ENCODE measurements at places on chromosomes 2 and 18. TPM values are rescaled to one million over a fixed set of nuclear protein-coding genes. Genes with fewer than 3 reads are reported as not detected.

- no peaks in the 10 kb centered on the region for H3K27me3 ChIP-seq
- DNase-seq: peak; percentile 39
- no peak overlapping the region for H3K4me3 ChIP-seq
- no peak overlapping the region for H3K27ac ChIP-seq
- no peaks in the 10 kb centered on the region for H3K36me3 ChIP-seq
These were observed 67.0 kb downstream of the ZNF521 start for GRCh38 chr18:25284861-25285550.

GRCh38 chr18:11809895-11810294, 41.3 kb upstream of the CHMP1B start:
- DNase-seq: no peak
- no peaks in the 10 kb centered on the region for H3K4me1 ChIP-seq
- H3K27ac ChIP-seq: no peak overlapping the region
- H3K27me3 ChIP-seq: no peaks in the 10 kb centered on the region

- peaks cover 5% of the 10 kb centered on the region for H3K4me1 ChIP-seq
- H3K27ac ChIP-seq: peak overlapping the region; percentile 47
- H3K27me3 ChIP-seq: no peaks in the 10 kb centered on the region
- no peak overlapping the region for H3K4me3 ChIP-seq
- DNase-seq: no peak
- peaks cover 20% of the 10 kb centered on the region for H3K36me3 ChIP-seq
These were observed 28.2 kb upstream of the NARS1 start for GRCh38 chr18:57649556-57650500.

DNA sequence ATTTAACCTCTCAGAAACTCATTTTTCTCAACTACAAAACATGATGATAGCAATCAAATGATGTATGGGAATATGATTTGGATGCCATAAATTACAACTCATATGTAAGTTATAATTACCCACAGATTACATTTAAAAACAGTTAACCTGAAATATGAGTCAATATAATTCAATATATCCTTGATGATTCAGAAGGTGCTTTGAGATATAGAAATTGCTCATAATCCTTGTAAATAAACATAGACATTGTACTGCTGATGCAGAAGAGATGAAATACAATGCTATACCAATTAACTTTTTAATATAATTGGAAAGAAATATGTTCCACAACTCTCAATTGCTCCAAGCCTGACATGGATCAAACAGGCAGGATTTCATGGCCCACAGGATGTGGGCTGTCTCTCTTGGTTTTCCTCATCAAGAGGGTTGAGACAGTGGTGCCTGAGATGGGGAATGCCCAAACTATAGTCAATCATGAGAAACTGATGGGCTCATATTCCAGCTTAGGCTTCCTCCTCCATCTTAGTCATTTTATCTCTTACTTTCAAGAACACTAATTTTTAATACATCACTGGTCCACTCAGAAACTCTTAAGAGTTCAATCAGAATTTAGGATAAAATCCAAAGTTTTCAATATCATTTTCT, 49.4 kb downstream of the NCKAP5 start:
- no peak overlapping the region for H3K27ac ChIP-seq
- DNase-seq: no peak
- H3K4me1 ChIP-seq: no peaks in the 10 kb centered on the region
- H3K27me3 ChIP-seq: no peaks in the 10 kb centered on the region
- no peak overlapping the region for H3K4me3 ChIP-seq

GRCh38 chr2:219445220-219445640, 10.6 kb downstream of the SPEG start:
- no peak overlapping the region for H3K4me3 ChIP-seq
- H3K36me3 ChIP-seq: peaks cover 6% of the 10 kb centered on the region
- peaks cover 9% of the 10 kb centered on the region for H3K4me1 ChIP-seq
- H3K27me3 ChIP-seq: peaks cover 9% of the 10 kb centered on the region

Gene NT5C1B
- total RNA-seq: not detected

DNA sequence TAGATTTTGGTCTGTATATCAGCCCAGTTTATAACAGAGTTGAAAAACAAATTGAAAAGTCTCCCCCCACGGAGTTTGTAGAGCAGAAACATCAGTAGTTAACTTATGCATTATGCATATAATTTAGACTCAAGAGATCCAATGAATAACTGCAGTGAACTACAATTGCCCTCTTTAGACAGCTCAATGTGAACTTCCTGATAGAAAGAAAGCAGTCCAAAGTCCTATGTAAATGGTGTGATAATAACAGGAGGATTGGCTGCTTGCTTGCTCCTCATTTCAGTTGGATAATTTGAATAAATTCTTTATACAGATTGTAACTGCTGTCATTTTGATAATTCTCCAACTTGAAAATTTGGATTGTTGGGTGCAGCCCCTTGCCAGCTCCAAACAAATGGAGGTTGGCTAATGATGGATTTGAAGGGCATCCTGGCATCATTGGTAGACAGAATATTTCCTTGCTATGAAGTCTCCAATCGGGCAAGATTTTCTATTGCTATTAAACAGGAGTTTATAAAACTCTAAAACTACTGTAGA, 297.1 kb downstream of the ASXL3 start:
- no peaks in the 10 kb centered on the region for H3K4me1 ChIP-seq
- H3K27me3 ChIP-seq: no peaks in the 10 kb centered on the region
- H3K36me3 ChIP-seq: no peaks in the 10 kb centered on the region
- DNase-seq: no peak
- no peak overlapping the region for H3K27ac ChIP-seq
- no peak overlapping the region for H3K4me3 ChIP-seq

DNA sequence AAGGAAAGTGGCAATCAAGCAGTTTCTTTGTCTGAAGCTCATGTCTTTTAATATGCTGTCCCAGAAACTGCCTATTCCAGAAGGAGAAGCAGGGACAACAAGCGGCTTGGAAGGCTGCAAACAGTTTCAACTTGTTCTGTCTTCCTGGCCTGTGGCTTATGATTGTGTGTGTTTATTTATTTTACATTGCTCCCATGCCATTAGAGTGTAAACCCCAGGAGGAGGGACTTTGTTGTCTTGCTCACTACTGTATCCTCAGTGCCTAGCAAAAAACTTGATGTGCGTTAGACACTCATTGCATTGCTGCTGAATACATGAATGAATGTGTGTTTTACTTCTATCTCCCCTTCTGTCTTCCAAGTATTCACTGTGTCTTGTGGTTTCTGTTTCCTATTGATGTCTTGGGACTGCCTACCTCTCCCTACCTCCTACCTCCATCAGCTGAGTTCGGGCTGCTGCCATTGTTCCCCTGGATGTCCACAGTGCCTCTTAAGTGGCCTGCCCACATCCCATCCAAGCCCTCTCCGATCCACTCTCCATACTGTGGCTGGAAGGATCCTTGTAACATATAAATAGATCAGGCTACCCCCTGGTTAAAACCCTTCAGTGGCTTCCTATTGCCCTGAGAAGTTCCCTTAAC, 261.4 kb downstream of the DYSF start:
- no peak overlapping the region for H3K27ac ChIP-seq
- H3K27me3 ChIP-seq: no peaks in the 10 kb centered on the region
- H3K4me1 ChIP-seq: no peaks in the 10 kb centered on the region
- no peak overlapping the region for H3K4me3 ChIP-seq

- DNase-seq: no peak
- no peaks in the 10 kb centered on the region for H3K27me3 ChIP-seq
- H3K4me1 ChIP-seq: no peaks in the 10 kb centered on the region
These were observed 103.6 kb upstream of the WDR75 start for GRCh38 chr2:189337656-189338055.

Gene FAM237A
- not detected for total RNA-seq

GRCh38 chr18:12659904-12660605, 2.1 kb upstream of the SPIRE1 start:
- peak; percentile 82 for DNase-seq
- H3K36me3 ChIP-seq: no peaks in the 10 kb centered on the region
- peaks cover 2% of the 10 kb centered on the region for H3K4me1 ChIP-seq
- H3K27ac ChIP-seq: no peak overlapping the region
- no peak overlapping the region for H3K4me3 ChIP-seq

Gene DNAJC5G
- total RNA-seq: not detected

GRCh38 chr18:10524507-10525370, 1.1 kb upstream of the NAPG start:
- no peaks in the 10 kb centered on the region for H3K27me3 ChIP-seq
- H3K36me3 ChIP-seq: no peaks in the 10 kb centered on the region
- H3K4me3 ChIP-seq: no peak overlapping the region
- DNase-seq: no peak
- no peak overlapping the region for H3K27ac ChIP-seq

Gene MFSD2B
- total RNA-seq: 2.3 TPM

GRCh38 chr18:42275138-42275535, 320.1 kb downstream of the PIK3C3 start:
- no peaks in the 10 kb centered on the region for H3K27me3 ChIP-seq
- no peak overlapping the region for H3K27ac ChIP-seq
- no peak overlapping the region for H3K4me3 ChIP-seq
- H3K4me1 ChIP-seq: no peaks in the 10 kb centered on the region

Gene DSG1
- not detected for total RNA-seq

Gene ARHGAP25
- total RNA-seq: 17.1 TPM

- H3K36me3 ChIP-seq: peaks cover 5% of the 10 kb centered on the region
- no peaks in the 10 kb centered on the region for H3K4me1 ChIP-seq
- no peaks in the 10 kb centered on the region for H3K27me3 ChIP-seq
- DNase-seq: no peak
These were observed 14.2 kb downstream of the NIFK start for GRCh38 chr2:121722479-121722878.

DNA sequence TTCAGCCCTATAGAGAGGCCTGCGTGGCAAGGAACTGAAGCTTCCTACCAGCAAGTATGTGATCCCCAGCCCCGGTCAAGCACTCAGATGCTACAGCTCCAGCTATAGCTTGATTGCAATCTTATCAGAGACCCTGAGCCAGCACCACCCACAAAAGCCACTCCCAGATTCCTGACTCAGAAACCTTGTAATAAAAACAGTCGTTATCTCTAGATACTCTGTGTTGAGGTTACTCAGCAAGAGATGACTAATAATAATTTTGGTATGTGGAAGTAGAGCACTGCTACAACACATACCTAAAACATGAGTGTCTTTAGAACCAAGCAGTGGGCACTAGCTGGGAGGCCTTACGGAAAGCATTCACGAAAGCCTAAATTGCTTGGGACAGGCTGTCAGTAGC, 216.9 kb downstream of the UXS1 start:
- no peak overlapping the region for H3K4me3 ChIP-seq
- no peaks in the 10 kb centered on the region for H3K36me3 ChIP-seq
- no peaks in the 10 kb centered on the region for H3K27me3 ChIP-seq
- no peak for DNase-seq
- no peak overlapping the region for H3K27ac ChIP-seq

DNA sequence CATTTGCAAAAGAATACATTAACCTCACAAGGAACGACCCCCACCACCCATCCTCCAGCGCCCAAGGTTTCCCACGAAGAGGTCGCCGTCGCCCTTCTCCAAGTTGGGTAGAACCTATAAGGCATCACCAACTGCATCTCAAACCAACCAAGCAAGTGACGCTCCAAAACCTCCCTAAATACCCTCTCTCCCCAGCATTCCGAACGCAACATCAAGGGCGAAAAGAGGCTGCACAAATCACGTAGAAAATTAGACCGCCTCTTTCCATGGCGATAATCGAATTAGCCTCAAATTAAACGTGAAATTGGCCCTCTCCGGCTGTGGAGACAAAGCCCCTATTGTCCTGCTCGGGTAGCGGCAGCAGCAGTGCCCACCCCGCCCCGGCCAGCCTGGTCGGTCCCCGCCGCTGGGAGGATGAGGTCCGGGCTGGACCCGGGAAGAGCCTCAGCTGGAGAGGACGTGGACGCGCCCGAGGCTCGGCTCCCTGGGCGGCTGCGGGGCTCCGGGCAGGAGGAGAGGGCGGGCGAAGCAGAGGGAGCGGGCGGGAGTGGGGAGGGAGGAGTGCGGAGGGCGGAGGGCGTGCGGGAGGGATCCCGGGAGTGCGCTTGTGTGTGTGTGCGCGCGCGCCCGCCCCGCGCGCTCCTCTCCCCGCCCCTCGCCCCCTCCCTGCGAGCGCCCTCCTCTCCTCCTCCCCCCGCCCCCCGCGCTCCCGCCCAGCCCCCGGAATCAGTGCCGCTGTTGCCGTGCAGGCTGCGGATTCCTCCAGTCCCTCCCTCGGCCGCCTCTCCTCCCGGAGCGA, at the start of gene SPTBN1:
SPTBN1 (plus strand) TSS at position 765 of the 799 bp plus-strand sequence. CDS start 70,092 bp downstream, outside the sequence.
- peaks cover 7% of the 10 kb centered on the region for H3K36me3 ChIP-seq
- H3K27me3 ChIP-seq: no peaks in the 10 kb centered on the region
- no peaks in the 10 kb centered on the region for H3K4me1 ChIP-seq
- H3K27ac ChIP-seq: peak within 1 kb of the TSS; percentile 94
- H3K4me3 ChIP-seq: peak within 1 kb of the TSS; percentile 81
- peak; percentile 99 for DNase-seq

DNA sequence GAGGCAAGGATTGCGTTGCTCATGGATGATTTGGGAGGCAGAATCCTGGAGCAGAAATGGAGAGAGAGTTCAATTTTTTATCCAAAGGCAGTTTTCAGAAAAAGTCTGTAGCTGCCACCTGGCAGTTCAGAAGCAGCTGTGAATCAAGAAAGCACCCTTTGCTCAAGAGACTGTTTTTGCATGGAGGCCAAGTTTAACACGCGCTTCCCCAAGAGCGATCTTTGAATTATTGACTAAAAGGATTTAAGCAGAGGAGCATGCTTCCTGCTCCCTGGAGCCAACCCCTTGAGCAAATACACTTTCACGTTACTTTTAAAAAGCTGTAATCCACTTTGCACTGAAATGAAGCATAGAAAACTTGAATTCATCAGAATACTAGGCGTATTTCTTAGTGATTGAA, 252.4 kb downstream of the RNF144A start:
- H3K4me3 ChIP-seq: no peak overlapping the region
- no peak overlapping the region for H3K27ac ChIP-seq
- H3K36me3 ChIP-seq: no peaks in the 10 kb centered on the region
- DNase-seq: peak; percentile 14

Gene EFR3B
- total RNA-seq: 5.6 TPM

Gene TUBB8B
- not detected for total RNA-seq

GRCh38 chr2:130836501-130837174, at the start of gene ARHGEF4:
TSS of gene ARHGEF4 (plus strand) at chr2:130836914. CDS start at chr2:130836954, 40 bp downstream.
- H3K4me3 ChIP-seq: no peak within 1 kb of the TSS
- DNase-seq: no peak
- H3K36me3 ChIP-seq: no peaks in the 10 kb centered on the region
- H3K4me1 ChIP-seq: no peaks in the 10 kb centered on the region
- peaks cover 31% of the 10 kb centered on the region for H3K27me3 ChIP-seq

GRCh38 chr2:130819608-130820278, 17.0 kb upstream of the ARHGEF4 start:
- no peak overlapping the region for H3K27ac ChIP-seq
- peaks cover 17% of the 10 kb centered on the region for H3K4me1 ChIP-seq
- DNase-seq: peak; percentile 68
- H3K4me3 ChIP-seq: no peak overlapping the region
- no peaks in the 10 kb centered on the region for H3K27me3 ChIP-seq
- H3K36me3 ChIP-seq: no peaks in the 10 kb centered on the region

DNA sequence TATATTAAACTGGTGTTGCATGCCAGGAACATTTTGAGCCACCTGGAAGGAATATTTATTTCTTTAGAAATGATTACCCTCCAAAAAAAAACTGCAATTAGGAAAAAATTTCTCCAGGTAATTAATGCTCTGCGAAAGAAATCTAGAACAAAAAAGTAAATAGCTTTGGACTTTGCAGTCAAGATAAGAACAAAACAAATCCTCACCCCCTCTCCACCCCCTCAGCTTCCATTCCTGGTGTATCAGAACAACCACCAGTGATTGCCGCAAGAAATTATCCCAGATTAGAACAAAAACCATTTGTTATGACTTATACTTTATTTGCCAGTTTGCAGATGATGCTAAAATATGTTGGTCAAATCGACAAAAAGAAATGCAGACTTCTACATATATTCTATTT, 17.0 kb upstream of the TCF7L1 start:
- no peak overlapping the region for H3K4me3 ChIP-seq
- H3K27ac ChIP-seq: no peak overlapping the region
- H3K4me1 ChIP-seq: no peaks in the 10 kb centered on the region
- H3K27me3 ChIP-seq: peaks cover 2% of the 10 kb centered on the region
- H3K36me3 ChIP-seq: no peaks in the 10 kb centered on the region

- no peak overlapping the region for H3K27ac ChIP-seq
- no peak overlapping the region for H3K4me3 ChIP-seq
- no peaks in the 10 kb centered on the region for H3K36me3 ChIP-seq
- H3K4me1 ChIP-seq: no peaks in the 10 kb centered on the region
These were observed 140.0 kb upstream of the ST6GAL2 start for GRCh38 chr2:107025869-107026380.

Data from lung (tissue), 17 donors.